Panc1 (cell line): ENCODE measurements at places on chromosomes 13 and 19. TPM values are rescaled to one million over a fixed set of nuclear protein-coding genes. Genes with fewer than 3 reads are reported as not detected.

Gene TMEM59L
- total RNA-seq: 2.4 TPM

GRCh38 chr19:33676999-33677665 lies 55.4 kb downstream of the CHST8 start:
- DNase-seq: no peak

DNA sequence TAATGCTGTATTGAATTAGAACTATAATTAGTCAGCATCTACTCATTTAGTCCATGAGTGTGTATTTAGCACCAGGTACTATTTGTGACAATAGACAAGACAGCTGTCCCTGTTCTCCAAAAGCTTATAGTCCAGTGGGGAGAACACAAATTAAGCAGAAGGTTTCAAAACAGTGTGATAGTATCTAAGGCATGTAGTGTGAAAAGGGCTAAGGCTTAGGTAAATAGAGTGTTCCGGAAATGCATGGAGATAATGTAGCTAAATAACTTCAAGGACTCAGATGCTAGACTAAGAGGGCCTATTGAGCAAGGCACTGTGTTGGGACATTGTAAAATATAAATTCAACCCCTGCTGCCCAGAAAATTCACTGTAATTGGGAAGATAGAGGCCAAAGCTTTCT lies 144.1 kb upstream of the MIR17HG start:
- DNase-seq: no peak

Gene SLAIN1
- total RNA-seq: 0.49 TPM

DNA sequence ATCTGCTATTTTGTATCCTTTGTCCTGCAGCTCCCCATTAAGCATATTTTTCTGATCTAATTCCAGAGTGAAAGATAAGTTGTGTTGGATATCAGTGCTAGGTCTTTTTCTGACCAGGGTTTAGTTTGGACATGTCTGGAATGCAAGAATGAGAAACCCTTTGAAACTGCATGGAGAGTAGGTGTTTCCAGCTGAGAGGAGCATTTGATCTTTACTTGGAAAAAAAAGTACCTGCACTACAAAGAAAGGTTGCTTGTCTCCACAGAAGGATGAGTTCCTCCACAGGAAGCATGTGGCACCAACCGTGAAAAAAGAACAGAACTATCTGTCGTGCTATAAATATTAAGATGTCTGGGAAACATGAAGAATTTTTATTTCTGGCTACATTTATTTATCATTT lies 36.6 kb upstream of the MED4 start:
- DNase-seq: no peak

Gene CEBPG
- total RNA-seq: 41.5 TPM

Gene C19orf18
- 0.98 TPM for total RNA-seq

DNA sequence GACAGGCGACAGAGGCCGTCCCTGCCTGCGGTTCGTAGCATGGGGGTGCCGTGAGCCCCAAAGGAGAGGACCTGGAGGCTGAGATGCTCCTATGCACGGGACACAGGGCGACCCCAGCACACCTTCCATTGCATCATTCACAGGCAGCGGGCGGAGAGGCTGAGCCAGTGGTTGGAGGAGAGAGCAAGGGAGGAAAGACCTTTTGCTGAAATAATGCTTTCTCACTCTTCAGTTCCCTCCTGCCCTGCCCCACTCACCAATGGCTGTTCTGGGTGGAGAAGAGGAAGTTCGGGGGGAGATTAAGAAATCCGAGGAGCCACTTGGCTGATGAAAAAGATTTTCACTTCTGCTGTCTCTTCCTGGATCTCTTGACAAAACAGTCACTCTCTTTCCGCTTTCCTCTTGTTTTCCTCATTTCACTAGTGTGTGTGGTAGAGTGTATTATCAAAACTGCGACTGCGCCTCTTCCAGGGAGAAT lies at the start of gene NLRP12:
Gene NLRP12 (minus strand): TSS at position 181 of the 478 bp plus-strand sequence. CDS start 140 bp downstream, at position 41.
- DNase-seq: no peak

Gene SLC7A9
- total RNA-seq: 0.28 TPM
